Activated CD4-positive, alpha-beta memory T cell treated with anti-CD3 and anti-CD28 coated beads, Interleukin-2, amount 10 ng/mL, durations not matched to agents 7 days and 5 days (primary cell): ENCODE measurements at places on chromosomes 6 and 20. TPM values are rescaled to one million over a fixed set of nuclear protein-coding genes. Genes with fewer than 3 reads are reported as not detected.

MACROD2 gene
- total RNA-seq: not detected

GRCh38 chr6:121593011-121593641 is 157.7 kb downstream of the GJA1 start:
- no peaks in the 10 kb centered on the region for H3K4me1 ChIP-seq
- no peaks in the 10 kb centered on the region for H3K36me3 ChIP-seq
- DNase-seq: no peak
- no peak overlapping the region for H3K27ac ChIP-seq
- H3K27me3 ChIP-seq: no peaks in the 10 kb centered on the region
- H3K4me3 ChIP-seq: no peak overlapping the region

GRCh38 chr20:17768271-17768670 is 68.5 kb downstream of the BANF2 start:
- no peak overlapping the region for H3K4me3 ChIP-seq
- H3K4me1 ChIP-seq: no peaks in the 10 kb centered on the region
- no peaks in the 10 kb centered on the region for H3K36me3 ChIP-seq
- no peak for DNase-seq

DNA sequence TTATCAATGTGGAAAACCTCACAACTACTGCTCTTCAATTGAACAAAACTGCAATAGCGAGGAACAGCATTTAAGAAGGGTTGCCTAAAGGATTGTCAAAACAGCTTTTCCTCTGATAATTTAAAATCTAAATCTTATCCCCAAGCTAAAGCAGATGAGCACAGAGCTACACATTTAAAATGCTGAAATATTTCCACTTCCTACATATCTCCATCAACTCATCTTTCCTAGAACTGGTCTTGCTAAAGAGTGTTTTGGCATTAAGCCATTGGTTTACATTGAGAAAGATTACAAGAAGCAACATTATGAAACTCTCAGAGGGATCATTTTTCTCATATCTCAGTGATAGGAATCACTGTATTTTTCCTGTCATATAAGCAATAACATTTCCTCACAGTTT is 3.6 kb downstream of the OR10C1 start:
- peaks cover 21% of the 10 kb centered on the region for H3K27me3 ChIP-seq
- no peak overlapping the region for H3K4me3 ChIP-seq
- H3K27ac ChIP-seq: no peak overlapping the region
- no peaks in the 10 kb centered on the region for H3K4me1 ChIP-seq
- no peaks in the 10 kb centered on the region for H3K36me3 ChIP-seq
- no peak for DNase-seq

- no peaks in the 10 kb centered on the region for H3K27me3 ChIP-seq
- DNase-seq: no peak
- H3K27ac ChIP-seq: peak overlapping the region; percentile 88
- peaks cover 48% of the 10 kb centered on the region for H3K4me1 ChIP-seq
- H3K4me3 ChIP-seq: peak overlapping the region; percentile 93
Observed at GRCh38 chr20:62387933-62388635, 1.2 kb downstream of the RPS21 start.

CSNK2A1 gene
- 101 TPM for total RNA-seq

GRCh38 chr6:102340311-102340710 is 946.8 kb downstream of the GRIK2 start:
- H3K36me3 ChIP-seq: no peaks in the 10 kb centered on the region
- no peak for DNase-seq
- no peaks in the 10 kb centered on the region for H3K27me3 ChIP-seq
- H3K27ac ChIP-seq: no peak overlapping the region
- no peak overlapping the region for H3K4me3 ChIP-seq

COL10A1 gene
- not detected for total RNA-seq

FAM217A gene
- not detected for total RNA-seq

SYCP2L gene
- not detected for total RNA-seq

CLVS2 gene
- total RNA-seq: not detected

DNA sequence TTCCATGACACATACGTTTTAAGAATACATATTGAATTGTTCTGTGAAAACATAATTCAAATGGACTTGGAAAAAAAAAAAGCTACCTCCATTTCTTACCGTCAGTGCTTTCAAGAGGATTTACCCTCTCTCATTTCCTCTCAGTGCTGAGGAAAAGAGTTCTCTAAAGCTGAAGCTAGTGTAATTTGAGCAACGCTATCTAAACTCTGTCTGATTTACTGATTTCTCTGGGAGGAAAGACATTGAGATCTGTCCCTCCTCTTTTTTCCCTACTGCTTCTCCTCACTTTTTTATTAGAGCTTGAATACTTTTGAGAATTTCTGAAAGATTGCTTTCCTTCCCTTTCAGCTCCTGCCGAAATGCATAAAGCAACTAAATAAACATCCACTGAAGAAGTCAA is 41.2 kb upstream of the GRIK2 start:
- no peak overlapping the region for H3K27ac ChIP-seq
- H3K4me1 ChIP-seq: no peaks in the 10 kb centered on the region
- H3K27me3 ChIP-seq: no peaks in the 10 kb centered on the region
- H3K4me3 ChIP-seq: no peak overlapping the region
- no peak for DNase-seq

OR12D3 gene
- total RNA-seq: not detected

- no peak overlapping the region for H3K27ac ChIP-seq
- H3K4me3 ChIP-seq: no peak overlapping the region
- no peaks in the 10 kb centered on the region for H3K27me3 ChIP-seq
- no peak for DNase-seq
- peaks cover 3% of the 10 kb centered on the region for H3K4me1 ChIP-seq
Observed at GRCh38 chr20:21373436-21373835, 23.9 kb downstream of the NKX2-4 start.

GRCh38 chr20:53020376-53020775 is 48.2 kb downstream of the TSHZ2 start:
- peaks cover 43% of the 10 kb centered on the region for H3K4me1 ChIP-seq
- DNase-seq: no peak
- no peak overlapping the region for H3K27ac ChIP-seq
- no peak overlapping the region for H3K4me3 ChIP-seq
- no peaks in the 10 kb centered on the region for H3K27me3 ChIP-seq

DNA sequence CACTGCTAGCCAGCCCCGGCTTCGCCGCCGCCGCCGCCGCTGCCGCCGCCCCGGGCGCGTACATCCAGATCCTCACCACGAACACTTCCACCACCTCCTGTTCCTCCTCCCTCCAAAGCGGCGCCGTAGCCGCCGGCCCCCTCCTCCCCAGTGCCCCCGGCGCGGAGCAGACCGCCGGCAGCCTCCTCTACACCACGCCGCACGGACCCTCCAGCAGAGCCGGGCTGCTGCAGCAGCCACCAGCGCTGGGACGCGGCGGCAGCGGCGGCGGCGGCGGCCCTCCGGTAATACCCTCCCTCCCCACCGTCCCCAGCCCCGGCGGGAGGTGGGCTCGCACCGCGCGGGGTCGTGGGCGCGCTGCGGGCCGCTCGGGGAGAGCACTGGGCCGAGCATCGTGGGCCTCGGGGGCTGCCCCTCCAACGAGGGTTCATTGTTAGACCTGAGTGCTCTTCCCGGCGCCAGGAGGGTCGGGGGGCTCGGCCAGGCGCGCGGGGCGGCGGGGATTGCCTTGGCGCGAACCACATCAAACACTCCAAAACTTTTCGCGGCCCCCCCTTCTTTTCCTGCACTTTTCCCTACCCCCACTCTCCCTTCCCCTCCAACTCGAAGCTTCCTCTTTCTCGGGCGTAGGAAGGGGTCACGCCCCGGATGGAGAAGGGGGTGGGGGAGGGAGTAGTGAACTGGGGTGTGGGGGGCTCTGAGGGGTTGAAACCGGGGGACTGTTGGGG is 827 bp downstream of the E2F3 start:
- H3K4me1 ChIP-seq: peaks cover 48% of the 10 kb centered on the region
- DNase-seq: peak; percentile 48
- peak overlapping the region; percentile 96 for H3K4me3 ChIP-seq

- H3K4me3 ChIP-seq: no peak overlapping the region
- H3K27me3 ChIP-seq: no peaks in the 10 kb centered on the region
- H3K4me1 ChIP-seq: no peaks in the 10 kb centered on the region
- no peak overlapping the region for H3K27ac ChIP-seq
- DNase-seq: no peak
Observed at GRCh38 chr6:35439308-35439707, 12.8 kb upstream of the FANCE start.

NRN1 gene
- total RNA-seq: 3.2 TPM

DNA sequence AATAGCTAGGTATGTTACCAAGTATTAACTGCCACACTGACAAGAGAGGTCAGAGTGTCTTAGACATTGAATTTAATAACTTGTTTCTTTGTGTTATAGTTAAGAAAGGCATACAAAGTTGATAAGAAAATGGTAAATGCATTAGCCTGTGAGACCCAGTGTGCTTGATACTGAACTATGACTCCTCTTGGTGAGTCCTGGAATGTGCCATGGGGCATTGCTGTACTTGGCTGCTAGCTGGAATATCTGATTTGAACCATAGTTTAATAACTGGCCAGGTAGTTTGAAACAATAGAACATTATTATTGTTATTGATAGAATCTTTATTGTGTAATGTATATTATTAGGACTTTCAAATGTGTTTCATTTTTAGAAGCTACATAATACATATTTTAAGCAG is 70.0 kb downstream of the ZFAND3 start:
- no peak overlapping the region for H3K4me3 ChIP-seq
- no peak overlapping the region for H3K27ac ChIP-seq

DNA sequence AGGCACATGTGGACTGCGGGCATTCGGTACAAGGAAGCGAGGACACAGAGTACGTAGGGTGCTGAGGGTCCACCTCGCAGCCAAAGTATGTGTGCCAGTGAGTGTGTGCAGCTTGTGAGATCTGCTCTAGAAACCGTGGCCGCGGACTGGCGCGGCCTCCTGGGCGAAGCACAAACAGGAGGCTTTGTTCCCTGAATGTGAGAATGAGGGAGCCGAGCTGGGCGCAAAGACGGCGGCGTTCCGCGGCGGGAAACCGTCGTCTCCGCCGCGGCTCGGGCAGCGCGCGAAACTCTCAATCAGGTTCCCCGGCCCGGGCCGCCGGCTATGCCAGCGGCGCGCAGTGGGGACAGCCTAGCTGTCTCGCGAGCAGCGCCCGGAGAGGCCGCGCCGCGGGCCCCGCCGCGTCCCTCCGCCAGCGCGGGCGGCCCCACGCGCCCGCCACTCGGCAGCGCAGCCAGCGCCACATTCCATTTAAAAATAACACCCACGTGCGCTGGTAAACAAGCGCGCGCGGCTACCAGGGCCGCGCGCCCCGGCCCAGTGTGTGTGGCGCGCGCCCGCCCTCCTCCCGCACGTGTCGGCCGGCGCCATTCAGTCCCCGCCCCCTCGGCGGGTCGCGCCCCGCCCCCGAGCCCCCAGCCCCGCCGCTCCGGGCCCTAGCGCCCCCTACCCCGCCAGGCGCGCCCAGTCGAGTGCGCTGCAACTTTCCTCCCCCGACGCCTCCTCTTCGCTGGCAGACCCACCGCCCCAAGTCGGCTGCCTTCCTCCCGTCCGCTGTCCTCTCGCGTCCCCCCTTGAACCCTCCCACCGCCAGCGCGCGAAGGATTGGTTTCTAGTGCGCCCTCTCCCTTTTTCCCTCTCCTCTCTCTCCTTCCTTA is 3.0 kb upstream of the FOXO3 start:
- H3K27me3 ChIP-seq: peaks cover 20% of the 10 kb centered on the region
- peaks cover 21% of the 10 kb centered on the region for H3K4me1 ChIP-seq
- peaks cover 12% of the 10 kb centered on the region for H3K36me3 ChIP-seq
- peak overlapping the region; percentile 97 for H3K4me3 ChIP-seq
- peak; percentile 77 for DNase-seq
